ENCODE measurements at places on chromosomes 12 and 14.

DNA sequence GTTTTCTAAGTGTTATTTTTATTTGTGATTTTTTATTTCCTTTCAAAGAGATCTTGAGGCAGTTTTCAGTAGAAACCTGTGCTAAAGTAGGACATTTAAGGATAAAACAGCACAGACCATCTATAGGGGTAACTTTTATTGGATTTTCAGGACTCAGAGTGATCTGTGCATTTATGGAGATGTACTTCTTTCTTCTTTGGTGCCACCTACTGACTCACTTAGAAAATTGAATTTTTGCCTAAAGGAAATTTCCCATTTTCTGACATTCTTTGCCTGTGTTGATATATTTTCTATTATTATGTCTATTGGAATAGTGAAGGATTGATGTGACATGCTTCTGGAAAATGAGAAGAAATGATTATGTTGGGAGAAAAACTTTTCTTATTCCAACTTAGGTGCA is 113.0 kb downstream of the UNC79 start:
- DNase-seq, result peak; percentile 26

- no peak for DNase-seq
Observed at GRCh38 chr14:63224196-63224595, 20.0 kb downstream of the RHOJ start.

DNA sequence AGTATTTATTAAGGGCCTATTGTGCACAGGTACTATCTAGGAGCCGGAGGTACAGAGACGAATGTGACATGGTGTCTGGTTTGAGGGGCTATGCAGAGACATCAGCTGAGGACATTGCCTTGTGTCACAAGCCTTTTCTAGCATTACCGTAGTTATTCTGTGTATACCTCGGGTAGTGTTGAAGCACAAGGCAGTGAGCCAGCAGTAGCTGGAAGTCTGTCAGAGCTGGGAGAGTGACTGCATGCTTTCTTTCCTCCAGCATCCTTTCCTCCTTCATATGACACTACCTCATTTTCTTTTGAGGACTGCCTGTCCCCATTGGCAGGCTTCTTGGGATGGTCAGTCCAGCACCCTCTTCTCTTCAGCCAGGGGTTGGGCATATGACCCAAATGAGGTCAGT is 77.0 kb downstream of the POLR3B start:
- no peak for DNase-seq

DNA sequence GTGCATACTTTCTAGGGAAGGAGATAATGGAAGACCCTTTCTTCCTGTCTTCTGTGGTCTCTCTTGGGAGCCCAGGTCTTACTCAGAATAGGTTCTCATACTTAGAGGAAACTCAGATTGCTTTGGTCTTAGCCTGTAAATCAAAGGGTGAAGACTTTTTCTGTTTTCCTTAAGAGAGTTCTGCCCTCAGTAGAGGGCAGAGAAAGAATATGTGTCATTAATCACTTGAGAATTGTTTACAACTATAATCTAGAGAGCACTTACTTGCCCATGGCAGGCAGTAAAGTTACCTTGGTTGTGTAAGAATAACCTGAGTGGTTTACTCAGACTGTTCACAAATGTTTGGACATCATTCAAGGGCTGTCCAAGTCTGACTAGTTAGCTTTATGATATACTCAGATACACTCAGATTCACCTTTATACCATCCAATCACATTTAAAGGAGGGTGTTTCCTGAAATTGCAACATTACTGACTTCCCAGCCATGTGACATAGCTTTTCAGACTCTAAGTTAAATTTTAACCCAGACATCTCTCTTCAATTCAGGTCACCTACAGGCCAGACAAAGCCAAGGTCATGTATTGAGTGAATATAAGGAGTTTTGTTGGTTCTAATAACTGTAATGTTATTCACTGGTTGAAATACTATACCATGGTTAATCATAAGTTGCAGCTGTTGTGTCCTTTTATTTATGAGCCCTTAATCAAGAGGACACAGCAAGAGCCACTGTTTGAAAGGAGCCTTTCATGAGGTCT is 372.2 kb downstream of the RAD51B start:
- DNase-seq, result no peak

- peak; percentile 89 for DNase-seq
Observed at GRCh38 chr14:23555882-23556699, at the start of gene THTPA. Gene THTPA, plus strand, starts transcription at chr14:23556271. Its CDS starts 487 bp downstream, at chr14:23556758.

DNA sequence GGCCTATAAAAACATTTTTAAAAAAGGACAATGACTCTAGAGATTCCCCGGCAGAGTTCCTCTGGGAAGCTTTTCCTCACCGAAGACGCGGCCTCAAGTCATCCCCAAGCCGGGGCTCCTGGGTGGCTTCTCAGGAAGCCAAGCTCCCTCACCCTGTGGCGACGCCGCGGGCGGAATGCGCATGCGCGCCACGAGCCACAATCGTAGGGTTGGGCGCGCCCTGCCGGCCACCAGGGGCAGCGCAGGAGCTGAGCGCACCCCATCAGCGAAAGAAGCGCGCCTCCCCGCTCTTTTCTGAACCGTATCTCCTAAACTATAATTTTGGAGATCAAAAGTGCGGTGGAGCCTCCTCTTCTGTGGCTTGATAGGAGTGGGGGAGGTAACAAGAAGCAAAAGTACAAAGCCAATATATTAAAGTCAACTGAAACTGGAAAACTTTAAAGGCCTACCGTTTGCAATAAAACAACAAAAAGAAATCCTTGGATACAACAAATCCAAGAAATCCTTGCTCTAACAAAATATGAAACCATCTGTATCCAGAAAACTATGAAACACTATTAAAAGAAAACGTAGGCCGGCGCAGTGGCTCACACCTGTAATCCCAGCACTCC is 17.4 kb upstream of the CHFR start:
- peak; percentile 31 for DNase-seq

DNA sequence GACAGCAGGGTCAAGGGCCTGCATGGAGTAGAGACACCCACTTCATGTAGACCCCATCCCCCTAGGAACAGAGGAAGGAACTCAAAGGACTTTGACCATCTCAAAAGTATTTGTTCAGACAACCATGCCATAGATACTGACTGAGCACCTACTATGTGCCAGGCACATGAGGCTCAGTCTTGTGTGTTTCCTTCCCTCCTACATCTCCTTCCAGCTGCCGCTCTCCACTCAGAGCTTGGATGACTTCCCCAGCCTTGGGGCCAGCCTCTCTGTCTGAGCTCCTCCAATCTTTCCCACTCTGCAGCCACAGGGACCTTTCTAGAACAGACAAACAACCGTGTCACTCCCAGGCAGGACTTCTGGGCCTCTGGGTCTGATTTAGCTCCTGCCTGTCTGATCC is 2.5 kb downstream of the TRPV4 start:
- DNase-seq, result no peak

DNA sequence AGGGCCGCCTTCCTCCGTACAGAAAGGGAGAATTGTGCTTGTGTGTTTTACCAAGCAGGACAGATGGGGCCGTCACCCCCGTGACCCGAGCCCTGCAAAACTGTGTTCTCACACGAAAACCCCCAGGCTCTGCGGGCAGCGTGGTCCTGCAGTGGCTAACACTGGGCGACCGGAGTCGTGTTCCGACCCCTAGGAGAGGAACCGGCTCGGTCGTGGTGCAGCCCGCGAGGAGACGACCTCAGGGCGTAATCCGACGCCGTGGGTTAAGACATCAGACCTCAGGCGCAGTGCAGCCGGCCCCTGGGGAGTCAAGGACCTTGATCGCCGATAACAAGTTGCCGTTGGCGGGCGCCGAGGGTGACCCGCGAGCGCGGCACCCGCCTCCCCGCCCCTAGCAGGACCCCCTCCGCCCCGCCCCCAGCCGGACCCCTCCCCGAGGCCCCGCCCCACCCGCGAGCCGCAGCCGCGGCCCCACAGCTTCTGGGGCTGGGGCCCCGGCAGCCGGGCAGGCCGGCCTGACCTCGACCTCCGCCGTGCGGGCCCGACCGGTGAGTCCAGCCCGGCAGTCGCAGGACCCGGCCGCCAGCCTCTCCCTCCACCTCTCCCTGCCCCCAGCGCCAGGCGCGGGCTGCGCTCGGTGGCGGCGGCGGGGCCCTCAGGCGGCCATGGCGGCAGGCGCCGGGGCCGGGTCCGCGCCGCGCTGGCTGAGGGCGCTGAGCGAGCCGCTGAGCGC is at the start of gene CHPT1:
CHPT1 (plus strand) TSS at position 444 of the 733 bp plus-strand sequence; CDS start at position 666, 222 bp downstream.
- peak; percentile 90 for DNase-seq

DNA sequence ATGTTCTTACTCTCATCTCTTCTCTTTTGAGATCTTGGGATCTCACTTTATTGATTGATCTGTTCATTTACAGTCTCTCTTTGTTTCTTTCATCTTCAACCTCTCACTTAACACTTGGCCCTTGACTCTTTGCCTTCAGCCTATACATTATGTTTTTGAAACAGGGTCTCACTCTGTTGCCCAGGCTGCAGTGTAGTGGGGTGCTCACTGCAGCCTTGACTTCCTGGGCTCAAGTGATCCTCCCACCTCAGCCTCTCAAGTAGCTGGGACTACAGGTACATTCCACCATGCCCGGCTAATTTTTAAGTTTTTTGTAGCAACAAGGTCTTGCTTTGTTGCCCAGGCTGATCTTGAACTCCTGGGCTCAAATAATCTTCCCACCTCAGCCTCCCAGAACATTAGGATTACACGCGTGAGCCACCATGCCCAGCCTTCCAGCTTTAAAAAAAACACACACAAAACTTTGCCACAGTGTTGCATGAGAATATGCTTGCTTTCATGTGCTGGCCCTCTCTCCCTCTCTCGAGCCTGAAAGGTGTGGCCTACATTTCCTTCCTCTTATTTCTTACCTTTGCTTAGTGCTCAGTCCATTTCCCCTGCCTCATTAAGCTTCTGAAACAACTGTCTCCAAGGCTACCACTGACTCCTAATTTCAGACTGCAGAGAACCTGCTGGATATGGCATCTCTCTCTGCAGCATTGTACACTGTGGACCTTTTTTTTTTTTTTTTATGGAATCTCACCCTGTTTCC is 9.9 kb downstream of the DIP2B start:
- DNase-seq, result no peak

DNA sequence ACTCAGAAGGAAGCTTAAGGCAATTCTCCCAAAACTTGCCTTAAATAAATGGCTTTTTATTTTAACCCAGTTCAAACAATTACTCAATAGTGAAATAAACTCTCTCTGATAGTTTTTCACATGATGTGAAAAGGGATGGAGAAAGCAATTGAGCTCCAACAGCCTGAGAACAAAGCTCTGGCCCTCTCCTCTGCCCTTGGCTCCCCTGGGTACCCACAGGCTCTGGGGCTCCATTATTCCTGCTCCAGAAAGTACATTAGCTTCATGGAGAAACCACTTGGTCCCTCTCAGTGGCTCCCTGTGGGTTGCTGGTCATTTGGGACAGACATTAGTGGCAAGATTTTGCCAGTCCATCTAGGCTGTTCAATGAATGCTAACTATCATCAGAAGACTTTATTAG is 242.8 kb downstream of the ATP23 start:
- DNase-seq, result no peak

- DNase-seq, result no peak
Observed at GRCh38 chr14:92599811-92600210, 86.2 kb downstream of the RIN3 start.

- peak; percentile 82 for DNase-seq
Observed at GRCh38 chr12:96219700-96220206, 25.6 kb downstream of the ELK3 start.

GRCh38 chr12:114776731-114777442 is 92.9 kb upstream of the TBX3 start:
- DNase-seq, result no peak

- no peak for DNase-seq
Observed at GRCh38 chr14:101835566-101835965, 74.1 kb downstream of the PPP2R5C start.

GRCh38 chr12:85277191-85277590 is 2.8 kb upstream of the ALX1 start:
- DNase-seq, result no peak

GRCh38 chr12:123971449-123971769 is 1.2 kb downstream of the CCDC92 start:
- DNase-seq, result no peak

- DNase-seq, result no peak
Observed at GRCh38 chr12:69112616-69113015, 126.8 kb upstream of the CPSF6 start.

DNA sequence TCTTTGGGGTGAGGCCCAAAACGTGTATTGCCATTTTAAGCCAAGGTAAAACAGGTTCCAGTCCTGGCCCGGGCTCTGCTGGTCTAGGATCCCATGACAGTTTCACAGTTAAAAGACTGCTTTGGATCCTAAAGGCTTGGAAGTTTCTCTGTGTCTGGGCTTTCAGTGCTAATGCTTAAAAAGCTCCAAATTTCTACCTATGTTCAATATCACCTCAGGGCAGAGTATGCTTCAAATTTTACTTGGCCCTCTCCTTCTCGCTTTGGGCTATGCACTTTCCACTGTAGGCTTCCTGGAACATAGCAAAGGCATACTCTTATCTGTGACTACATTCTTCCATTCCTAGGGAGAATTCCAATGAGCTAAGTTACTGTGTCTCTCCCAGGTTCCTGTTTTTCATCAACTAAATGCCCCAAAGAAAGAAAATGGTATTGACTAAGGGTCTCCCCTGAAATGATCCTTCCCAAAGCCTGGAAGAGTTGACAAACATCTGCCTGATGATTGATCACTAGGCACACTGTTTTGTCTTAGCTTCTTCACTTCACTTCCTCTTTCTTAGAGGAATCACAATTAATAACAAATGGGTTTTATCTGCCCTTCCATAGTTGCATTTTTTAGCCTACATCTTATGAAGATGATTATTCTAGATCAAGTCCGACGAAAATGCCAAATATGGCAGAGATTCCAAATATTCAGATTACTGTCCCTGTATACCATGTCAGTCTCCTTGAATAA is 79.4 kb downstream of the TMTC2 start:
- no peak for DNase-seq

DNA sequence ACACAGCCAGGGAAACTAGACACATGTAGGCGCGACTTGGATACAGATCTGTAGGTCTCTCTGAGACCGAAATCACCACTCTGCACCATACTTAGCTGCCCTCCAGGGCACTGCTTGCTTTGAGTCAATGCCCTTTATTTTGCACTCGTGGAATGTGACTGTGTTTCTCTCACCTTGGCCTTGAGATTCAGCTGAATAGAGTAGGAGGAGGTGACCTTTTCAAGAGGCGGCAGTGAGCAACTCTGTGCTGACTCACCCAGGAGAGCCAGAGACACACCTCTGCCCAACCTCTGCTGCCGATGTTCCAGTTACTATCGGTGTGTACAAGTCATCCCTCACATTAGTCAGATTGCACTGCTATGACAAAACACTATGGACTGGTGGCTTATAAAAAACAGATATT is 583.4 kb downstream of the VRK1 start:
- DNase-seq, result no peak

DNA sequence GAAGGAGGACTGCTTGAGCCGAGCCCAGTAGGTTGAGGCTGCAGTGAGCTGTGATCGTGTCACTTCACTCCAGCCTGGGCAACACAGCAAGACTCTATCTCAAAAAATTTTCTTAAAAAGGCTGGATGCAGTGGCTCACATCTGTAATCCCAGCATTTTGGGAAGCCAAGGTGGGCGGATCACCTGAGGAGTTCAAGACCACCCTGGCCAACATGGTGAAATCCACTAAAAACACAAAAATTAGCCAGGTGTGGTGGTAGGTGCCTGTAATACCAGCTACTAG is 17.1 kb upstream of the MDM2 start:
- no peak for DNase-seq

GRCh38 chr14:51744372-51745130 is 92.8 kb downstream of the FRMD6 start:
- no peak for DNase-seq

All from D341Med (cell line).